ENCODE measurements at places on chromosomes 13 and 19. TPM values are rescaled to one million over a fixed set of nuclear protein-coding genes. Genes with fewer than 3 reads are reported as not detected.

GRCh38 chr13:41746259-41746658 is 214.7 kb downstream of the VWA8 start:
- H3K27me3 ChIP-seq, result no peaks in the 10 kb centered on the region
- DNase-seq, result no peak
- H3K4me1 ChIP-seq, result peaks cover 8% of the 10 kb centered on the region
- peaks cover 34% of the 10 kb centered on the region for H3K36me3 ChIP-seq
- H3K27ac ChIP-seq, result no peak overlapping the region

NLRP11 gene
- total RNA-seq, result not detected

GRCh38 chr13:109105899-109106298 is 476.5 kb downstream of the MYO16 start:
- H3K4me3 ChIP-seq, result no peak overlapping the region
- no peaks in the 10 kb centered on the region for H3K4me1 ChIP-seq
- no peak for DNase-seq
- no peaks in the 10 kb centered on the region for H3K36me3 ChIP-seq
- H3K27ac ChIP-seq, result no peak overlapping the region
- no peaks in the 10 kb centered on the region for H3K27me3 ChIP-seq

DNA sequence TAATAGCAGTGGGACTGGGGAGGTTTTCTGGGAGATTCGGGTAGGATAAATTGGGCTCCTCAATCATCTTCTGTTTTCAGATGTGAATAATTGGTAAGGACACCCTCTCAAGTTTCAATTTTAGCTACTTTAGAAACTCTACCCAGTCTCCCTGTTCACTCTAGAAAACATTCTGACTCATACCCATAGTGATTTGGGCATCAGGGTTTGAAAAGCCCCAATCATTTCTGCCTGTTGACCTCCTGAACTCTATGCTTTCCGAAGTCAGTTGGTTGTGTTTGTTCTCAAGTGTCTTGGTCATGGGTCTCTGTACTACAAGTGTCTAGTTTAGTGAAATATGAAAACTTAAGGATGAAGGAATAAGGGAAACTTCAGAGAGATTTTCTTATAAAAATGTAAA is 911.3 kb upstream of the GPC6 start:
- H3K4me1 ChIP-seq, result peaks cover 1% of the 10 kb centered on the region
- H3K27ac ChIP-seq, result no peak overlapping the region
- no peaks in the 10 kb centered on the region for H3K36me3 ChIP-seq
- H3K4me3 ChIP-seq, result no peak overlapping the region
- no peak for DNase-seq

- H3K4me3 ChIP-seq, result peak overlapping the region; percentile 85
- H3K4me1 ChIP-seq, result peaks cover 29% of the 10 kb centered on the region
- DNase-seq, result no peak
- H3K27me3 ChIP-seq, result no peaks in the 10 kb centered on the region
These were observed 2.0 kb upstream of the GATAD2A start for GRCh38 chr19:19403373-19403901.

SIAH3 gene
- not detected for total RNA-seq

NLRP5 gene
- total RNA-seq, result not detected

NALCN gene
- total RNA-seq, result 0.12 TPM

DNA sequence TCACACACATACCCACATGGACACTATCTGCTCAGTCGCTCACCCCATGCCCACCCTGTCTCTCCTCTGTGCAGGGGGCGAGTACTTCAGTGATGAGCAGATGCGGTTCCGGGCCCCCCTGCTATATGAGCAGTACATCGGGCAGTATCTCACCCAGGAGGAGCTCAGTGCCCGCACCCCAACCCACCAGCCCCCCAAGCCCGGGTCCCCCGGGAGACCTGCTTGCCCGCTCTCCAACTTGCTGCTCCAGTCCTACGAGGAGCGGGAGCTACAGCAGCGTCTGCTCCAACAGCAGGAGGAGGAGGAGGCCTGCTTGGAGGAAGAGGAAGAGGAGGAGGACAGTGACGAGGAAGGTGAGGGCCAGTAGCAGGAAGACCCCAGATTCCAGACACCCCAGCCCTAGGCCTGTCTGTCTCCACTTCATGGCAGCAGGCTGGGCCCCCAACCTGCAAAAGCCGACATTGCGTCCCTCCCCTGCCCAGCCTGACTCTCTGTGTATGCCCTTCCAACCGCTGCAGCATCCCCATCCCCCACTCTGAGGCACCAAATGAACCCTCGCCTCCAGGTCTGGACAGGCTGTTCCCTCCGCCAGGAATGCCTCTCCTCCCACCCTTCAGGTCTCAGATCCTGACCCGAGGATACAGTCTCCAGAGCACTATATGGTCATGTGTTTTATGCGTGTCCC is 9.7 kb downstream of the CCDC97 start:
- peaks cover 19% of the 10 kb centered on the region for H3K4me1 ChIP-seq
- H3K36me3 ChIP-seq, result peaks cover 22% of the 10 kb centered on the region
- H3K27ac ChIP-seq, result no peak overlapping the region
- no peaks in the 10 kb centered on the region for H3K27me3 ChIP-seq
- H3K4me3 ChIP-seq, result no peak overlapping the region

MCEMP1 gene
- total RNA-seq, result not detected

DNA sequence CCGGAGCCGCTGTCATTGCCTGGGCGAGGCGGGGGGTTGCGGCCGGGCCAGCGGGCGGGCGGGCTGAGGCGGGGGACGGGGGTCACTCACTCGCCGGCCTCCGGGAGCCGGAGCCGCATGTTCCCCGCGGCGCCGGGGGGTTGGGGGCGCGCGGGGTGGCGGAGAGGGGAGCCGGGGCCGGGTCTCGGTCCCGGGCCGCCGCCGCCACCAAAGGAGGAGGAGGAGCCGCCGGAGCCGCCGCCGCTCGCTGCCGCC is 149 bp downstream of the MED26 start:
- no peaks in the 10 kb centered on the region for H3K27me3 ChIP-seq
- no peak overlapping the region for H3K27ac ChIP-seq
- peaks cover 3% of the 10 kb centered on the region for H3K36me3 ChIP-seq
- peaks cover 29% of the 10 kb centered on the region for H3K4me1 ChIP-seq
- no peak for DNase-seq

DNA sequence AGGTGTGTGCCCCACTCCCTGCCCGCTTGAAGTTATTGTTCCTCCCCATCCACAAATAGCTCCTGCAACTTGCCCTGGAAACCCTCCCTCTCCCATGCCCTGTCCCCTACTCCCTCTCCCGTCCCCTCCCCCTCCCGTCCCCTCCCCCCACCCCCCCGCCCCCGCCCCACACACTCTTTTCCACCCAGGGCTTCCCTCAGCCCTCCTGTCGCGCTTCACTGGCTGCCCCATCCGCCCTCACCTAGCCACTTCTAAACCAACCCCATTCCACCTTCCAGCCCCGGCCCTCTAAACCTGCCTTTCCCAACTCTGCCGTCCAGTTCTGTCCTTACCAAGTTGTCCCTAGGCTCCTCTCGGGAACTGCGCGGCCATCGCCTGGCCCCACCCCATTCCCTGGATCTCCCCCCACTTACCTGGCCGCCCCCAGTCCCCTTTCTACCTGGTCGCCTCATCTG is 993 bp downstream of the RGL3 start:
- H3K36me3 ChIP-seq, result peaks cover 3% of the 10 kb centered on the region
- H3K4me1 ChIP-seq, result peaks cover 9% of the 10 kb centered on the region
- H3K4me3 ChIP-seq, result peak overlapping the region; percentile 90
- DNase-seq, result no peak
- peaks cover 26% of the 10 kb centered on the region for H3K27me3 ChIP-seq
- H3K27ac ChIP-seq, result peak overlapping the region; percentile 98

GRCh38 chr13:42891591-42891990 is 100.5 kb downstream of the EPSTI1 start:
- no peaks in the 10 kb centered on the region for H3K27me3 ChIP-seq
- no peaks in the 10 kb centered on the region for H3K36me3 ChIP-seq
- H3K4me3 ChIP-seq, result no peak overlapping the region
- DNase-seq, result no peak
- no peak overlapping the region for H3K27ac ChIP-seq
- H3K4me1 ChIP-seq, result no peaks in the 10 kb centered on the region

RNF17 gene
- total RNA-seq, result not detected

GRCh38 chr19:22263121-22263520 is 23.1 kb upstream of the ZNF729 start:
- peaks cover 1% of the 10 kb centered on the region for H3K36me3 ChIP-seq
- H3K27me3 ChIP-seq, result no peaks in the 10 kb centered on the region
- no peak overlapping the region for H3K4me3 ChIP-seq
- H3K4me1 ChIP-seq, result no peaks in the 10 kb centered on the region

DNA sequence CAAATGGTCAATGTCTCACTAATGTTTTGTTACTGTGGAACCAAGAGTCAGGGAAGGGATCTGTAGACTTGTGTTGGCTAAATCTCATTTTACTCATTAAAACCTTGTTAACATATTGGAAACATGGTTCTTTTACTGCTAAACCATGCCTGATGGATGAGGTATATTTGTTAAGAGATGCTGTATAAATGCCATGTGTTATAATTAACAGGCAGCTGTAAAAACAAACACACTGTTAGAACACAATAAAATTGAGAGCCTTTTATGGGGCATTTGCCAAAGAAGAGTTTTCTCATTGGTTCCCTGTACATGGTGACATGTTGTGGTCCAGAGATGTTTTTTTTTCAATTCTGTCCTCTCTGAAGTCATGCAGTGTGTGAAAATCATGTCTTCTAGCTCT is 121.9 kb downstream of the ESD start:
- H3K36me3 ChIP-seq, result peaks cover 8% of the 10 kb centered on the region
- H3K27ac ChIP-seq, result peak overlapping the region; percentile 84
- H3K27me3 ChIP-seq, result no peaks in the 10 kb centered on the region
- H3K4me3 ChIP-seq, result no peak overlapping the region
- no peak for DNase-seq

DNA sequence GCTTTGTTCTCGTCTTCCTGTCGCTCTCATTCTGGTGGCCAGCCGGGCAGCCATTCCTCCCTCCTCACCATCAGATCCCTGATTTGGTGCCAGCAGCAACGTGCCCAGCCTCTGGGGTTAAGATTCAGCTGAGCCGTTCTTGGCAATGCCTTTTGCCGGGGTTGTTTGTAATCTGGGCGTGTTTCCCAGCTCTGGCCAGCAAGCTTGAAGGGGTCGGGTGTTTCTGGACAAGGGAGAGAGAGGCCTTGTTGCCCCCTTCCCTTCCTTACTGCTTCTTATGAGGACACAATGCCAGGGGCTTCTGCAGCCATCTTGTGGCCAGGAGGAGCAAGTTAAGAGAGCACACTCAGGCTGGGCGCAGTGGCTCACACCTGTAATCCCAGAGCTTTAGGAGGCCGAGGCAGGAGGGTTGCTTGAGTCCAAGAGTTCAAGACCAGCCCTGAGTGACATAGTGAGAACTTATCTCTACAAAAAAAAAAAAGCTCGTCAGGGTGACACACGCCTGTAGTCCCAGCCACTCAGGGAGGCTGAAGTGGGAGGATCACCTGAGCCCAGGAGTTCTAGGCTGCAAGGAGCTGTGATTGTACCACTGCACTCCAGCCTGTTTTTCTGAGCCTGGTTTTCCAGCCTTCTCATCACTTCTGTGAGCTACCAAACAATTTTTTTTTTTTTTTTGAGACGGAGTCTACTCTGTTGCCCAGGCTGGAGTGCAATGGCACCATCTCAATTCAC is 10.7 kb upstream of the CRTC1 start:
- H3K4me3 ChIP-seq, result no peak overlapping the region
- H3K4me1 ChIP-seq, result no peaks in the 10 kb centered on the region
- H3K36me3 ChIP-seq, result peaks cover 3% of the 10 kb centered on the region
- DNase-seq, result no peak
- H3K27ac ChIP-seq, result no peak overlapping the region

- peaks cover 31% of the 10 kb centered on the region for H3K36me3 ChIP-seq
- no peak for DNase-seq
- H3K27me3 ChIP-seq, result no peaks in the 10 kb centered on the region
- H3K27ac ChIP-seq, result no peak overlapping the region
- peaks cover 3% of the 10 kb centered on the region for H3K4me1 ChIP-seq
These were observed 209.0 kb downstream of the VWA8 start for GRCh38 chr13:41751734-41752445.
